CD4-positive, CD25-positive, alpha-beta regulatory T cell (primary cell): ENCODE measurements at places on chromosomes 1 and 21.

DNA sequence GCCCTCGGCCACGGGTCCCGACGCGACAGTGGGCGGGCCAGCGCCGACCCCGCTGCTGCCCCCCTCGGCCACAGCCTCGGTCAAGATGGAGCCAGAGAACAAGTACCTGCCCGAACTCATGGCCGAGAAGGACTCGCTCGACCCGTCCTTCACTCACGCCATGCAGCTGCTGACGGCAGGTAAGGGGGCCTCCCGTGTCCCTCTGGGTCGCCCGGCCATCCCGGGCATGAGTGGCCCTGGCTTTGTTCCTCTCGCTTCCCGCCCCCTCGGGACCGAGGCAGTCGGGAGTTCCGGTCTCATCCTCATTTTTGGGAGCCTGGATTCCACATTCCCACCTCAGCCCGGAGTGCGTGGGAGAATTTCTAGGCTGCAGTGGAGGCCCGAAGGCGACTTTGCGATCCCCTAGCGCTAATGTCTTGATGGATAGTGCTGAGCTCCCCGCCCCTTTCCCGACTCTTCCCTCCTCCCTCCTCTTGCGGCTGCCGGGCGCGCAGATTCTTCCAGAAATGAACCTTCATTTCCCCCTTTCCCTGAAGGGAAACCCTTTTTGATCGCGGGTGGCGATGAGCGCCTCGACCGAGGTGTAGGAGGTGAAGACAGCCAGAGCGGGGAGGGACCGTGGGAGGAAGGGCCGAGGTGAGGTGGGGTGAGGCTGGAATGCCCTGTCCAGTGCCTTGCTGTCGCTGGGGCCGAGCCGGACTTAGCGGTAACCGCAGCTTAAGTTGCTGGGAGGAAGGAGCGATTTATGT lies 705 bp downstream of the KHDRBS1 start:
- DNase-seq = peak; percentile 8

DNA sequence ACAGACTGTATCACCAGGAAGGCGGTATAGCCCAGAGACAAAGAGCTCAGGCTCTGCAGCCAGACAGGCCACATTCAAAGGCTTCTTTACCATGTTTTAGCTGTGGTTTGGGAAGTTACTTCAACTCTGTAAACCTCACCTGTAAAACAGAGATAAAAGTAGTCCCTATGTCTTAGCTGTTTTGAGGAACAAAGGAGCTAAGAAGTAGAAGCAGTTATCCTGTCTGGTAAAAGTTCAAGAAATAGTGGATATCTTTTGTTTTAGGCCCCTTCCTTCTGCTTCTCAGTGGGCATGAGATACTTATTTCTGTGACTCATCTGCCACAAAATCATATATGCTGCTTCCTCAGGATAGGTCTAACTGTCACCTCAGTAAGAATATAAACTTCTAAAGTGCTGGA lies 6.5 kb downstream of the CD34 start:
- no peak for DNase-seq

- DNase-seq = no peak
Measured at GRCh38 chr1:246261639-246262038, 245.4 kb downstream of the SMYD3 start.

DNA sequence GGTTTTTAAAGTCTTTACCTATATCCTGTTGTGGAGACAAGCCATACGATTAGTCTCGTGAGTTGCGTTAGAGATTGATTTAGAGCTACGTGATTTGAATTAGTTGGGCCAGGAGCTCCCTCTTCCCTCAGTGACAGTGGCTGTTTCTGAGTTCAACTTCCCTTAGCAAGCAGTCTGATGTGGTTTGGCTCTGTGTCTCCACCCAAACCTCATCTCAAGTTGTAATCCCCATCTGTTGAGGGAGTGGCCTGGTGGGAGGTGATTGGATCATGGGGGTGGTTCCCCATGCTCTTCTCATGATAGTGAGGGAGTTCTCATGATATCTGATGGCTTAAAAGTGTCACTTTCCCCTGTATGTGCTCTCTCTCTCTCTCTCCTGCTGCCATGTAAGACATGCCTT lies 192.9 kb upstream of the PTGFR start:
- DNase-seq = no peak

- DNase-seq = no peak
Measured at GRCh38 chr21:26965040-26965906, 1.6 kb downstream of the ADAMTS5 start.

- DNase-seq = no peak
Measured at GRCh38 chr1:13469343-13469742, 44.5 kb downstream of the LRRC38 start.

DNA sequence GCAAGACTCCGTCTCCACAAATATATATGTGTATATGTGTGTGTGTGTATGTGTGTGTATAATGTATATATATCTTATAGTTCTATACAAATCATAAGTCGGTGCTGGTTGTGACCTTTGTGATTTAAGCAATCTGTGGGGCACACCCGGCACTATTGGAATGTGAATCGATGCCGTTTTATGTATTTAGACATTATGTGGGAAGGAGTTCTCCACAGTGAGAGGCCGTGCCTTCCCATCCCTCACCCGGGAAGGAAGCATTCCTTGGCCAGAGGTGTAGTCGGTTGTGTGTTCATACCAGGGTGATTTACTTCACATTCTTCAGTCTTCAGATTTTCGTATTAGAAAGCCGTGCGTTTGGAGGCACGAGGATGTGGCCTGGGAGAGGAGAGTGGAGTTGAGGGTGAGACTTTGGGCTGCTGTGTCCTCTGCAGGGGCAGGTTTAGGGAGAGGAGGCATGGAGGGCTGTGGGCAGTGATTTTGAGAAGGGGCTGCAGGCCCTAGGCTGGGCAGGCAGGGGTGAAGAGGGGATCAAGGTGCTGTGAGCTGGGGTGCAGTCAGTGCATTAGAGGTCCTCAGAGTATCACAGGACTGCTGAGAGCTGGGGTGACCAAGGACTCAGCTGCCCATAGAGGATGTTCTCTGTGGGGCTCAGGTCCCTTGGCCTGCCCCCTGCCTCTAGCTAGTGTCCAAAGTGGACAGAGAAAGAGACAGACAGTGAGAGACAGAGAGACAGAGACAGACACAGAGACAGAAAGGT lies 57.7 kb downstream of the TRIM11 start:
- DNase-seq = no peak

GRCh38 chr21:43343095-43343991 lies 83.6 kb downstream of the SIK1 start:
- no peak for DNase-seq

DNA sequence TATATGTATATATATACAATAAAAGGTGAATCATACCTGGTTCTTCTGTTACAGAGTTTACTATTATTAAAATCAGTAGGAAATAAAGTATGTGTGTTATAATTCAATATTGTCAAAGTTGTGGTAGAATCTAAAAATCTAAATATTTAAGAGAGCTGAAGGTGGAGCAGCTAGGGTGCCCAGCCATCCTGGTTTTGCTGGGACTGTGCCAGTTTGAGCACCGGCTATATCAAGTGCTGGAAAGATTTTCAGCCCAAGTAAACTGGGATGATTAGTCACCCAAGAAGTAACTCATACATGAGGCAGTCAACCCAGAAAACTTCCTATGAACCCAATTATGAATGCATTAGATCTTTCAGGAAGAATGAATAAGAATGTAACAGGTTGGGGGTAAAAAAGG lies 16.9 kb upstream of the KRTAP19-5 start:
- no peak for DNase-seq
